CD8-positive, alpha-beta memory T cell (primary cell): ENCODE measurements at places on chromosomes 11 and 22.

- no peak for DNase-seq
These were observed 58.3 kb downstream of the LDLRAD3 start for GRCh38 chr11:36002196-36002595.

GRCh38 chr22:40247976-40248375, 70.3 kb downstream of the TNRC6B start:
- DNase-seq = peak; percentile 52

- DNase-seq = no peak
These were observed 148.4 kb downstream of the CACNA1I start for GRCh38 chr22:39718921-39719475.

GRCh38 chr11:118872403-118872821, 11.3 kb upstream of the CXCR5 start:
- DNase-seq = peak; percentile 63

- no peak for DNase-seq
These were observed 90.4 kb downstream of the ZNF280B start for GRCh38 chr22:22418163-22418549.

DNA sequence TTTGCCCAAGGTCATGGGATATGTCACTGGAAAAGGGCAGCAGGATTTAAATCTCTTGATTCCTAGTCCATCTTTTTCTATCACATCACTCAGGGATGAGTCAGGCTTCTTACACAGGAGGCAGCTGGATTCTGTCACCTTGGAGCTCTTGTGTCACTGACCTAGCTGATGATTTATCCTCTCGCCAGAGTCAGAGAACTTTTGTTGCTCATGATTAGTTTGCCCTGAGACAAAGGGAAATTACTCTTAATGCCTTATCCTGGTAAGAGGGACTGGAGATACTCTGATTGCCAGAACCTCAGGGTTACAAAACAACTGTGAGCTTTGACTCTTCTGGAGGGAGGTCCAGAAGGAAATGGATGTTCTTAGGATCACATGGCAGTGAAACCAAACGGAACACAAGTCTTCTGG, 10.1 kb downstream of the COA4 start:
- no peak for DNase-seq

GRCh38 chr22:32603651-32604540, 129.3 kb downstream of the FBXO7 start:
- DNase-seq = no peak

GRCh38 chr11:60924110-60924905, at the start of gene TMEM132A:
Gene TMEM132A, plus strand, starts transcription at chr11:60924460. Its CDS starts 174 bp downstream, at chr11:60924634.
- DNase-seq = no peak
